ENCODE measurements at places on chromosomes 4 and X. TPM values are rescaled to one million over a fixed set of nuclear protein-coding genes. Genes with fewer than 3 reads are reported as not detected.

DNA sequence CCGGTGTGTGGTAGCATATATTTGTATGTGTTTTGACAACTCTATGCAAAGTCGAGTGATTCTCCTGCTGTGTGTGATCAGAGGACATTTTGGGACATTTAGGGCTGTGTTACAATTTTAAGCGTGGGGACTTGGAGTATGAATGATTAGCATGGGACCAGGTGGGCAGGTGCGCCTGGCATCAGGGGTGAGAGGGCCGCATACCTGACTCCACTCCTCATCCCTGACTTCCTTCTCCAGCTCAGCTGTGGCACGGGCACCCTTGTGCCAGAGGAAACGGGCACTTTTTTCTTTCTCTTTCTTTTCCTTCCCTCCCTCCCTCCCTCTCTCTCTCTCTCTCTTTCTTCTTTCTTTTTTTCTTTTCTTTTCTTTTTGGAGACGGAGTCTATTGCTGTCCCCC is 15.7 kb upstream of the PLCXD1 start:
- peaks cover 11% of the 10 kb centered on the region for H3K4me1 ChIP-seq
- peak; percentile 21 for DNase-seq
- H3K4me3 ChIP-seq, result no peak overlapping the region

GRCh38 chr4:142550965-142551364 is 295.1 kb downstream of the INPP4B start:
- H3K4me3 ChIP-seq, result no peak overlapping the region
- no peak overlapping the region for H3K27ac ChIP-seq
- no peak for DNase-seq
- H3K27me3 ChIP-seq, result no peaks in the 10 kb centered on the region

GRCh38 chr4:141246243-141246642 is 25.5 kb downstream of the ZNF330 start:
- no peaks in the 10 kb centered on the region for H3K4me1 ChIP-seq
- H3K4me3 ChIP-seq, result no peak overlapping the region
- no peak for DNase-seq
- H3K36me3 ChIP-seq, result no peaks in the 10 kb centered on the region
- H3K27me3 ChIP-seq, result no peaks in the 10 kb centered on the region

DNA sequence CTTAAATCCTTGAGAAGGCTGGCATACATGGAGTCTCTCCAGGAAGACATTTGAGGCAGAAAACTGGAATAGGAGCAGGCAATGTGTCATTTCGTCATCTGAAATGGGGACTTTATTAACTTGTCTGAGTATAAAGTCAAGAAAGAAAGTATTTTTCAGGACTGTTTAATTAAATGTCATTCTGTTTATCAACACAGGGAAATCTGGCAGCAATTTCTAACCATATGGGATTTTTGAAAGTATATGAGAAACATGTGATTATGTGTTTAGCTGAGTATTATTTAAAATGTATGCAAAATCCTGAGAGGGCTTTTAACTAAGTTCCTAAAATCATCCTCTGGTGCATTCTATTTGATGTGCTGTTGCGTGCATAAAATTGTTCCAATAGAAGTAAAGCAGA is 3.9 kb upstream of the FAM9A start:
- no peak overlapping the region for H3K27ac ChIP-seq
- H3K4me1 ChIP-seq, result no peaks in the 10 kb centered on the region
- DNase-seq, result no peak
- H3K4me3 ChIP-seq, result no peak overlapping the region

The CSAG2 gene
- not detected for polyA plus RNA-seq

DNA sequence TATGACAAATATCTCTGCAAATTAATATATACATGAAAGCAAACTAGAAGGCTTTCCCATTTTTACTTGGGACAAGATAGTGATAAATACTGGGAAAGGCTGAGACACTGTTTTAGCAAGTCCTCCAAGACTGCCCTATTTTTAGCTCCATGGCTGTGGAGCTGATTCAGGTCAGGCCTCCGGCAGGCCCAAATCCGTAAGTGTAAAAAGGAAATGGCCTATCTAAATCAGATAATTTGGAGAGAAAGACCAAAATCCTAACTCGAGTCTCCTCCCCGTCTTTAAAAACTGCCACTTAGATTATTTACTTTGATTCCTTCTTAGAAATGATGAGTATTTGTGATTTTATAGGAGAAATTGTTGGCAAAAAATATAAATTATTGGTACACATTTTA is 2.9 kb downstream of the OTUD4 start:
- peak overlapping the region; percentile 100 for H3K27ac ChIP-seq
- no peak overlapping the region for H3K4me3 ChIP-seq
- no peaks in the 10 kb centered on the region for H3K27me3 ChIP-seq
- H3K36me3 ChIP-seq, result no peaks in the 10 kb centered on the region
- no peak for DNase-seq
- H3K4me1 ChIP-seq, result peaks cover 20% of the 10 kb centered on the region

DNA sequence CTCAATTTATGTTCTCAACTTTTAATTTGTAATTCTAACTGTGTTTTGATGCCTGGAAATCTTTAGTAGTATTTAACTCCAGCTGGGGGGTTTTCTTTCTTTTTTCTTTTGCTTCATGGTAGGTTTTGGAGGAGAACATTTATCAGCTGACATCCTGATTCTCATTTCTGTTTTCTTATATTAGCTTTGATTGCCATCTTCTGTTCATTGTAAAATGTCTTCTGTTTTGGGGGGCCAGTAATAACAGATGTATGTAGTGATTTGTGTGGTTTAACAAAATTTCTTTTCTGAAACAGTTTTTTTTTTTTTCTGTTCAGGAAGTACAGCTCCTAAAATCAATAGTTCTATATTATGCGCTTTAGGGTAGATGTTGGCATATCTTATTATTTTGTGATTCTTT is 182.2 kb downstream of the GABRB1 start:
- H3K4me3 ChIP-seq, result no peak overlapping the region
- no peak for DNase-seq
- H3K27ac ChIP-seq, result no peak overlapping the region
- H3K4me1 ChIP-seq, result no peaks in the 10 kb centered on the region
- no peaks in the 10 kb centered on the region for H3K27me3 ChIP-seq
- H3K36me3 ChIP-seq, result no peaks in the 10 kb centered on the region

DNA sequence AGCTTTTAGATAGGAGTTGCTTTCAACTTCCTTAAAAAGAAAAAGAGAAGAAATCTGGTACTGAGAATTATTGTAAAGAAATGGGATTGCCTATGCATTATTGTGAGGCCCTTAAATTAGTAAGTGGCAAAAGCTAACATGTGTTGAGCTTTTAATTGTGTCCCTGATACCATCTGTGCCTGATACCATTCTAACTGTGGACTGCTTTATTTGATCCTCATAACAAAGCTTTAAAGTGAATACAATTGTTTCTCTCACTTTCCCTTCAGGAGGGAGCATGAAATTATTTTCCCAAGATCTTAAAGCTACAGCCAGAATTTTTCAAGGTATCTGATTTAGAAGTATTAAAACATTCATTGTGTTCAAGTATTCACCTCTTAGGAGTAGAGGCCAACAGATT is 9.9 kb downstream of the KCTD8 start:
- no peak overlapping the region for H3K4me3 ChIP-seq
- no peaks in the 10 kb centered on the region for H3K36me3 ChIP-seq
- no peaks in the 10 kb centered on the region for H3K27me3 ChIP-seq
- H3K4me1 ChIP-seq, result no peaks in the 10 kb centered on the region

The LRAT gene
- polyA plus RNA-seq, result 0.15 TPM

DNA sequence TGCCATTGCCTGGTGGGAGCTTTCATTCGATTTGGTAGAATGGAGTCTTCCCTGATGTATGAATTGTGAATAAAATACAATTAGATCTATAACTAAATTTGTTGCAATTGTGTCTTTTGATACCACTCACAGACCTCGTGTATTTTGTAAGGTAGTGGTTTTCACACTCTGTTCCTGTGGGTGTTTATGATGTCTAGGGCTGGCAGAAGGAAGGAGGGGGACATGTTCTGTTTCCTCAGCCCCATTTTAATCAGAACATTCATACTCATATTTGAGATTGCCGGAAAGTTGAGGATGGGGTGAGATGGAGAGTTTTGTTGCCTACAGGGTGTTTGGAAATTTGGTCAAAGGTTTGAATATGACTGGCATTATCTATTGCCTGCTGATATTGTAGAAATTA is 42.9 kb downstream of the PTTG2 start:
- H3K36me3 ChIP-seq, result no peaks in the 10 kb centered on the region
- no peak for DNase-seq
- no peaks in the 10 kb centered on the region for H3K27me3 ChIP-seq
- no peaks in the 10 kb centered on the region for H3K4me1 ChIP-seq
- no peak overlapping the region for H3K27ac ChIP-seq

DNA sequence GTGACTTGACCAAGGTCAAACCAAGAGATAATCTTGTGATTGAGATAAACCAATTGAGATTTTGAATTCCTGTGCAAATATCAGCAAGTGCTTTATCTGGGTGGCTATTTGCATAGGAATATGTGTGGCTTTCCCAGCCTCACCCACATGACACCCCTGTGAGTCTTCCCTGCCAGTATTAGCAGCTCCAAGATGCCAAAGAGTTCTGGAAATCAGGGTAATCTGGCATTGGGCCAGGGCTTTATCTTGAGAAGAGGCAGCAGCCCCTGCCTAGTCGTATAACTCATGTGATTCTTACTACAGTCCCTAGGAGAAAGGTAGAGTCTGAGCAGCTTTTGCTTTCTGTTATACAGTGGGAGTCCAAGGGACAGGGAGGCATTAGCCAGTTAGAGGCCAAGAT is 87.7 kb downstream of the RLIM start:
- H3K27me3 ChIP-seq, result no peaks in the 10 kb centered on the region
- no peaks in the 10 kb centered on the region for H3K4me1 ChIP-seq
- no peak overlapping the region for H3K4me3 ChIP-seq
- no peak for DNase-seq

The IQCM gene
- polyA plus RNA-seq, result not detected

The TRIM61 gene
- polyA plus RNA-seq, result 0.11 TPM

GRCh38 chrX:31071262-31071661 is 579 bp downstream of the FTHL17 start:
- H3K4me1 ChIP-seq, result no peaks in the 10 kb centered on the region
- H3K27ac ChIP-seq, result no peak overlapping the region
- DNase-seq, result no peak
- H3K27me3 ChIP-seq, result no peaks in the 10 kb centered on the region
- H3K36me3 ChIP-seq, result no peaks in the 10 kb centered on the region

- no peak overlapping the region for H3K27ac ChIP-seq
- H3K27me3 ChIP-seq, result no peaks in the 10 kb centered on the region
- no peaks in the 10 kb centered on the region for H3K4me1 ChIP-seq
Measured at GRCh38 chr4:149605601-149606378, 209.9 kb downstream of the IQCM start.

DNA sequence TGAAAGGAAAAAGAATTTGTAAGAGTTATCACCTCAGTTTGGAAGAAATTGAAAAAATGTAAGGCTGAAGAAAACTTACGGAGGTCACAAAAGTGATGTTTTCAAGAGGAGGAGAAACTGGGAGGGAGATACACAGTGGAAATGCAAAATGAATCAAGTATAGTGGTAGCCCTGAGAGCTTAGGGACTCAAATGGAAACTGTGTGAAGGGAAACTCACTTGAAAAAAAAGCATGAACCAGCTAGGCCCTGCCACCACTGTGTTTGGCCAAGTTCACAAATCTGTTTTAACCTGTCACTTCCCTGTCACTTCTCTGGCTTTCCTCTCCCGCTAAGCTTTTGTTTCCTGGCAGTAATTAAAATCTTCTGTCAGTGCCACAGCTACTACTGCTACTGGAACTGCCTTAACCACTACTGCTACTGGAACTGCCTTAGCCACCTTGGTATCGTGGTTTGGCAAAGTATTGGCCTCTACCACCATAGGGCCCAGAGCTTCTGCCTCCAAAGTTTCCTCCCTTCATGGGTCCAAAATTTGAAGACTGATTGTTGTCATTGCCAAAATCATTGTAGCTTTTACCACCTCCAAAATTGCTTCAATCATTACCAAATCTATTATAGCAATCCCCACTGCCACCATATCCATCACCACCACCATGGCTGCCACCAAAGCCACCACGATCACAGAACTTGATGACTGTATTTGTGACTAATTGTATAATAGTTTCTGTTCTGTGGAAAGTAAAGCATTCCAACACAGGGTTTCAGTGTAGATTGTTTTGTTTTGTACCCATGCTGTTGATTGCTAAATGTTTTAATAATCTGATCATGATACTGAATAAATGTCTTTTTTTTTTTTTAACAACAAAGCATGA is 41.5 kb downstream of the SMARCA5 start:
- no peaks in the 10 kb centered on the region for H3K4me1 ChIP-seq
- no peak overlapping the region for H3K4me3 ChIP-seq
- no peak for DNase-seq
- H3K27ac ChIP-seq, result no peak overlapping the region
- no peaks in the 10 kb centered on the region for H3K36me3 ChIP-seq

DNA sequence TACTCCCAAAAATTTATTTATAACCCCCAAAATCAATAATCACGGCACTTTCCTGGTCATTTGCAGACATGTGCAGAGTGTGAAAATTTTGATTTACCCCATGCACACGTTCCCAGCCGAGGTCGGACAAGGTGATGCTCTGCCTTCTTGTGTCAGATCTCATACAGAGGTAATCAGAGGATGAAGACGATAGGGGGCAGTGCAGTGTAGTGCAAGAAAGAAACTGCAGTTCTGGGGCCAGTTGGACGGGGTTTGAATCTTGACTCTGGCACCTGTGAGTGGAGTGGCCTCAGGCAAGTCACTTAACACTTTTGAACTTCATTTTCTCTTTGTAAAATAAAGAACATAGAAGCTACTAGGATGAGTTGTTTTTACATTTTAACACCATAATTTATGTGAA is 88.4 kb downstream of the FRMPD3 start:
- no peaks in the 10 kb centered on the region for H3K36me3 ChIP-seq
- H3K27ac ChIP-seq, result no peak overlapping the region
- DNase-seq, result no peak
- H3K4me3 ChIP-seq, result no peak overlapping the region
- peaks cover 3% of the 10 kb centered on the region for H3K27me3 ChIP-seq
- H3K4me1 ChIP-seq, result no peaks in the 10 kb centered on the region

DNA sequence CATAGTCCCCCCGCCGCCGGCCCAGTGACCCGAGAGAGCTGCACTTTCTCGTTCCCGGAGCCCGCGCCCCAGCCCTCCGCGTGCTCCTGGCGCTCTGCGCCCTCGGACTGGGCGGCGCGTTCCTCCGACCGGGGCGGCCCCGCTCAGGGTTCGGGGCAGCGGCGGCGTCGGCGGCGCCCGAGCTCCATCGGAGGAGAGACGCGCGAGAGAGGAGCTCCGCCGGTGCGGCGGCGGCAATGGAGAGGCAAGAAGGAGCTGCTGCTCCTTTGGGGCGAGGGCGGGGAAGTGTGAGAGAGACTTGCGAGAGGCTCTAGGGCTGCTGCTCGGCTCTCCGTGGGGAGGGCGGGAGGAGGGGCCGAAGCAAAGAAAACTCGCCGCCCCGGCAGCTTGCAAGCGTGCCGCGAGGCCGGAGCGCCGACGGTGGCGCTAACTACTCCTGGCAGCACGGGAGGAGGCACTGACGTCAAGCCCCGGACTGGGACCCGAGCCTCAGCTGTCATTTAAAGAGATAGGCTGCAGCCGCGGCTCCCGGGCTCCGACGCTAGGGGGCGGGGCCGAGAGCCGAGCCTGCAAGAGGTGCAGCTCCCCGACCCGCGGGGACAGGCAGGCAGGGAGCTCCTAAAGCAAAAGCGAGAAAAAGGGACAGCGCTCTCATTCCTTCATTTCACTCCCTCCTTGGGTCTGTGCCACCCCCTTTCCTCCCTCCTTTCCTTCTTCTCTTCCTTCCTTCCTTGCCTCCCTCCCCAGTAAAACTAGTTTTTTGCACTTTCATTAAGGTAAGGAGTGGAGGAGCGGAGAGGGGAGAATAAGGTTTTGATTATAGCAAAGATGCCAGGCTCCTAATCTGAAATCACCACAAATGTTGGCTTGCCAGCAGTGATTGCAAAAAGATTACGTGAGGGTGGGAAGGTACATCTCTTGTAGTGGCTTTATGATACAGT is at the start of gene KCTD8:
Gene KCTD8 (minus strand): TSS at position 289 of the 941 bp plus-strand sequence.
- peak; percentile 88 for DNase-seq
- no peak within 1 kb of the TSS for H3K27ac ChIP-seq
- H3K27me3 ChIP-seq, result peaks cover 15% of the 10 kb centered on the region
- H3K4me1 ChIP-seq, result no peaks in the 10 kb centered on the region
- no peaks in the 10 kb centered on the region for H3K36me3 ChIP-seq
- H3K4me3 ChIP-seq, result peak within 1 kb of the TSS; percentile 62

All from pancreas (tissue), 10 donors.